Right forelimb (tissue), 1 donor: ENCODE measurements at places on chromosomes 5 and 9.
A peak's percentile ranks its signal among the peaks of the same experiment; 100 is the strongest.

DNA sequence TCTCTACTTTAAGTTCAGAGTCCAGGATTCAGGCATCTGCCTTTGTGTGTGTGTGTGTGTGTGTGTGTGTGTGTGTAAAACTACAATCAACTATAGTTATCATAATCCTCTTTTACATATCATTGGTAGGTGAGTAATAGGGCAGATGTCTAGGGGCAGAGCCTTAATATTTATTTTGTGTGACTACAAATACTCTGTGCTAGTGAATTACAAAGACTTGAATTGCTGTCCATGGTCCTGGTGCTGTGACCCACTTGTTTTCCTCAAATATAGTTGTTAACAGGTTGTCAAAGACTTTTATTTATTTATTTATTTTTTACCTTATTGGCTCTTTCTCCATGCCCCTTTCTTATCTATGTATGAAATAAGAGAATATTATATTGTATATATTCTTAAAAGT is 196.8 kb downstream of the ANXA1 start:
- no peak for DNase-seq

- DNase-seq, result no peak
These were observed 89.8 kb downstream of the CDKN2A start for GRCh38 chr9:21904371-21904770.

- DNase-seq, result no peak
These were observed 53.0 kb downstream of the DROSHA start for GRCh38 chr5:31478901-31479300.

- no peak for DNase-seq
These were observed 196.0 kb downstream of the SPATA31D1 start for GRCh38 chr9:82184524-82184923.

- DNase-seq, result no peak
These were observed 26.7 kb downstream of the ADAMTS6 start for GRCh38 chr5:65455064-65455463.

DNA sequence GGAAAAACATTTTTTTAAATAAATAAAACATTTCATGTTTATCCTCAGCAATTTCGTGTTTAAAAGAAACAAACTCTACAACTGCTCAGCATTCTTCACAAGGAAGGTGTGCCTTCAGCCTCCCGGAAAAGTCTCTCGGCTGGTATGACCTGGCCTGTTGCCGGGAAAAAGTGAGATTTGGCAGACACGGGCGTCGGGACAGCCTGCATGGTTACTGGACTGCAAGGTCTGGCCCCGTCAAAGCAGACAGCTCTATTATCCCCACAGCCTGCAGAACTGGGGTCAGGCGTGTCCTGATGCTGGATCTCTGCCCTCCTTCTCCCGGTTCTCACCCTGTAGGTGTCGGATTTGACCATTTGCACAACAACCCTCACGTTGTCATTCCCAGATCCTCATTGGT is 120.3 kb upstream of the SPATA31C2 start:
- DNase-seq, result peak; percentile 90

GRCh38 chr9:81396528-81396927 is 292.8 kb downstream of the TLE1 start:
- no peak for DNase-seq

- no peak for DNase-seq
These were observed 6.3 kb downstream of the TYRP1 start for GRCh38 chr9:12699529-12699928.

DNA sequence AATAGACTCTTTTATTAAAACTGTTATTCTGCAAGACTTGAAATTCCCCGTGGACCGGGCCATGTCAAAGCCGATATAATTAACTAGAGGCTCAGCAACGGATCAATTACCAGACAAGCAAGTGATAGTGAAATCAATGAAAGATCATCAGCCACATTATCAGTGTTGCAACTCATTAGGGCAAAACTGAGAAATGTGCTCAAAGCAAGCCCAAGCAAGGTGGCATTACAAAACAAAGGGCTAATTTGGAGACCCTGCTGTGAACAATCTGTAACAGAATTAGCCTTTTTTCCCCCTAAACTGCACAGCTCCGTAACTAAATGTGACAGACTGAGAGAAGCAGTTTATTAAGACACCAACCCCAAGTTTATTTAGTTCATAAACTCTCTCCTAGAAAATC is 140.3 kb downstream of the BNC2 start:
- DNase-seq, result no peak

GRCh38 chr9:88816141-88816540 is 175.1 kb upstream of the S1PR3 start:
- no peak for DNase-seq

DNA sequence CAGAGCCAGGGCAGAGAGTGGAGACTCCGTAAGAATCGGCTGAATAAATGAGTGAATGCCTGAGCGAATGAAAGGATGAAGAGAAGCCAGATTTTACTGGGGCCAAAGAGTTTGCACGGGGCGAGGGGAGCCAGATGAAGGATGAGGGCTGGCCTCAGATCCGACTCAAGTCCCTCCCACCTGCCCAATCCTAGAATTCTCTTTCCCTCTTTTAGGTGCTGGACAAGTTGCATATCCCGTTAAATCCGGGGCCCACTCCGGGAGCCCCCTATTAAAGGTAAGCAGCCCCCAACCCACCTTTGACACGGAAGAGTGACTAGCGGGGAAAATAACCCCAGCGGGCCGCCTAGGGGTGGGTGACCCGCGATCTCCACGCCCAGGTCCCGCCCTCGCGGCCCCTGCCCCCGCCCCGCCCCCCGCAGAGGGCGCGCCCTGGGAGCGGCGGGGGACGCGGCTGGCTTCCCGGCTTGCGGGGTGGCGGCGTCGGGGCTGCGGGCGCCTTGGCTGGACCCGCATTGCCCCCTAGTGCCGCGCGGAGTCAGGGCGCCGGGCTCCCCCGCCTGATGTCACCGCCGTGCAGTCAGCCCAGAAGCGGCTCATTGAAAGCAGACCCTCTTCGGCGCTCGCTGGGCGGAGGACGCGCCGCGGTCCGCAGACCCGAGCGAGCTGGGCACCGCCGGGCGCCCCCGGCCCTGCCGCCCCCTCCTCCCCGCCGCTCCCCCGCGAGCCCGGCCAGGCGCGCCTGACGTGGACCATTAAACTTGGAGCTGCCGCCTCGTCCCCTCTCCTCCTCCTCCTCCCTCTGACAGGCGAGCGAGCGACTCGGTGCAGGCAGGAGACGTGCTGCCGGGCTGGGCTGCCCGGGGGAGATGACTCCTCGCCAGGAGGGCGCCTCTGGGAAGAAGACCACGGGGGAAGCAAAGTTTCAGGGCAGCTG is at the start of gene ADRA1B:
ADRA1B (plus strand) TSS at position 579 of the 937 bp plus-strand sequence. CDS start 424 bp downstream, outside the sequence.
- peak; percentile 80 for DNase-seq

DNA sequence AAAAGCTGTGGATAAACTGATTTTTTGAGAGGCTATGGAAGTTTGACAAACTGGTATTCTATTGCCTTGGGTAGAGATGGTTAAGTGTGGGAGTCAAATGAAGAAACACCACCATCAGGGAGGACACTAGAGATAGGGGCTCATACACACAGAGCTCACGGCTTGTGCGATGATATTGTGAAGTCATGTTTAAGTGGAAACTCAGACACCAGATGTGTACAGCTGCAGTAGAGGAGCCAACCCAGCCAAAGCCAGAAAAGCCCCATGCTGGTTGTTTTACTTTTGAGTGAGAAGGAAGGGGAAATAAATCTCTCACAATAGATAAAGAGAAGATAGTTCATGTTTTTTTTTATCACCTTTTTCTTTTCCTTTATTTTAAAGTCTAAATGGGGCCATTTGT is 377.7 kb downstream of the DMRT2 start:
- no peak for DNase-seq

GRCh38 chr5:24196789-24197188 is 448.0 kb downstream of the CDH10 start:
- DNase-seq, result no peak

DNA sequence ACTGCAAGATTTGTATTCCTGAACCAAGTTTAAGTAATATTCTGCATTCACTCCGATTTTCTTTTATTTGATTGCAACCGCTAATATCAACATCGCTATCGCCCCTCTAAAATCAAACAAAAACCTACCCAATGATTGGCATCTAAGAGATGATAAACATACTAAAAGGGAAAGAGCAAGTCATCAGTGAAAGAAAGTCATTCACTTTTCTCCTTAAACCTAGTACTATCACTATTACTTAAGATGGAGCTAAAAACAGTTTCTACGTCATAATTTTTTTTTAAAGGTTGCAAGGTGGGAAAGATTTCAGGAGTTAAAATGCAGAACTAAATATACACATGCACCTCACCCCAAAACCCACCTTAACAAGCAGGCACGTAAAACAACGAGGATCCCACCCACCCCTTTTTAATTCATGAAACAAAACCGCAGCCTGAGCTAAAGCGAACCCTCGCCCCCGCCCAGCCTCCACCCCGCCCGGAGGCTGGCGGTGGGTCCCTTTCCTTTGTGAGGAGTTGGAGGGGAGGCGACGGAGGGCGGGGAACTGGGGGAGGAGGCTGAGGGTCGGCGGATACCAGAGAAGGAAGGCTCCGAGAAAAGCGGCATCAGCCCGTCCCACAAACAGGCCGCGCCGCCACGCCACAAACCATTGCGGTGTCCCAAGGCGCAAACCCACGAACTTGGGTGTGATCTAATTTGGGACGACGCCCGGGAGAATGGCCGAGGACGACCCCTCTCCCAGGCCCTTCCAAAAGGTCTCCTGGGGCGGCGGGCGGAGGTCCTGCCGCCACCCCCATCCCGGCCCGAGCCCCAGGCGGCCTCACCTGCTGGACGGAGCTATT is 861 bp downstream of the UBQLN1 start:
- DNase-seq, result peak; percentile 76

- peak; percentile 69 for DNase-seq
These were observed 1.1 kb upstream of the NOTCH1 start for GRCh38 chr9:136546697-136547501.

DNA sequence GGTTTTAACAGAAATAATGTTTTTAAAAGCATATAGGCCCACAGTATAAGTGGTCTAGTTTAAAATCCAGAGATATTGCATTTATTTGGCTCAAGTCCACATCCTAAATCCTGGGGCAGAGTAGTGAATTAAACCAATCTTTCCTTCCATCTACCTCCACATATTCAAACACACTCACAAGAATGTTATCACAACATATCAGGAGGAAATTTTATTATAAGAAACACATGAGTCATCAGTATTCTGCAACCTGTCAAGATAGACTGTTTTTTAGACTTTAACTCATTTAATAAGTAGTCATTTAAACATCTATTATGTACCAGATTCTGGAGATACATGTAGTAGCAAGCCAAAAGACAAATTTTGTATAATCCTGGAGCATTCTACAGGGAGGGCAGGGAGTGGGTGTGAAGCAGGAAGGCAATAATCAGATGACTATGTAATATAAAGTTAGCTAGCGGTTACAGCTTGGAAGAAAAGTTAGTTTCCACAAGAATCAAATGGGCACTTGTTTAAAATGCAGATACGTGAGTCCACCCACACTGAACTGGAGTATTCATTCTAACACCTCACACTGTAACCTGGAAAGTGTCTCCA is 187.3 kb upstream of the PIK3R1 start:
- no peak for DNase-seq

DNA sequence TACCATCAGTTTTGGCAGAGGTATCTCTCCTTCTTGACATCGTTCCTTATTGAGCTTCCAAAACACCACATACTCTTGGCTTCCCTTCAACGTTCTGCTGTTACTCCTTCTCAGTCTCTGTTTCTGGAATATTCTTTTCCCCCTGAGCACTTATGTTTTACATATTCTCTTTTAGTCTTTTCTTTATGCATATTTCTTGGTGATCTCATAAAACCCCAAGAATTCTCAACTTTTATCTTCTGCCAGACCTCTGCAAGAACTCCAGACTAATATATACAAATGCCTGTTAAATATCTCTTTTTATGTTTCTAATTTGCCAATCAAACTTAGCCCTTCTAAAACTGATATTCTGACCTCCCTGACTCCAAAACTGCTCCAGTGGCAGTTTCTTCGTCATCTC is 453.4 kb upstream of the CTNND2 start:
- no peak for DNase-seq

DNA sequence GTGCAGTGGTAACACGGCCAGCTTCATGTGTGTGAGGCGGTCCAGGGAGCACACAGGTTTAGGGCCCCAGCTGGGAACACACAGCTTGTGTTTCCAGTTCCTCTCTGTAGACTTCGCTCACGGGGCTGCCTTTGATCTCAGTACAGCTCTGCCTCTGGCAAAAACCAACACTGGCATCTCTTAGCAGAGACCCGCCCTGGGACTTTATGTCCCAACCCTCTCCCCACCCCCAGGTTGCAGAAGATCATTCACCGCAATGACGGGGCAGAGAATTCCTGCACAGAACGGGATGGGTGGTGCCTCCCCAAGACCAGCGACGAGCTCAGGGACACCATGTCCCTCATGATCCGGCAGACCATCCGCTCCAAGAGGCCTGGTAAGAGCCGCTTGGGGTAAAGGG is 5.2 kb upstream of the CEL start:
- DNase-seq, result no peak

- DNase-seq, result peak; percentile 5
These were observed 183.3 kb downstream of the CACNA1B start for GRCh38 chr9:138060881-138061280.

GRCh38 chr9:4490705-4491625 is 697 bp downstream of the SLC1A1 start:
- peak; percentile 52 for DNase-seq

- DNase-seq, result no peak
These were observed 35.6 kb downstream of the GPR21 start for GRCh38 chr9:123069010-123069481.

DNA sequence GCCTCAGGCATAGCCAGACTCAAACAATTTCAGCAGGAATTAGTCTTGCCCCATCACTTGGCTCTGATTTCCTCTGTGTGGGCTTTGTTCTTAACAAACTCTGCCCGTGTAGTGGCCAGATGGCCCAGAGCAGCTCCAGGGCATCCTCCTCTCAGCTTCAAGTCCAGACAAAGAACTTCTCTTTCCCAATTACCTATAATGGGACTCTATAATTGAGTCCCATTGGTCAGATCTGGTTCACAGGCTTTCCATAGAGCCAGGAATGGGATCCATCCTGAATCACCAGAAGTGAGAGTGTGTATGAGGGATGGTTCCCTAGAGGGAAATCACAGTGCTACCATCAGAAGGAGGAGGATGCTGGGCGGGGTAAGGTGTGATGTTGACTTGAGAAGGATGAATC is 515.8 kb downstream of the KIF4B start:
- no peak for DNase-seq

GRCh38 chr5:167730656-167731055 is 560.8 kb upstream of the WWC1 start:
- no peak for DNase-seq

GRCh38 chr9:89600831-89601230 is 4.0 kb upstream of the GADD45G start:
- DNase-seq, result peak; percentile 27

DNA sequence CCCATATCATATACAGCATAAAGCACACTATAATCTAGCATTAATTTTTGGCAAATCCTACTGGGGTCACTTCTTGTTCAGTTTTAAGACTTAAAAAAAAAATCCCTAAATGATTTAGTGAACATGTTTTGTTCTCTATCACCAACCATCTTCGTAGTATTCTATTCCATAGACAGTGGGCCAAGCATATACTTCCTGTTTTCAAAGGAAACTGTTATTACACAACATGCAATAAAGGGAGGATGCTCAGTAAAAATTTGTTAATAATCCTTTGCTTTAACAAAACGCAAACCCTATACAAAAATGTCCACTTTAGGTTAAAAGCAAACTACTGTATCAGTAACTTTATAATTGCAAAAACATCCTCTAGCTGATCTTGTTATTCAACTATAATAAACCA is 13.0 kb downstream of the CCNH start:
- DNase-seq, result no peak
